Activated CD4-positive, alpha-beta T cell treated with anti-CD3 and anti-CD28 coated beads, Interleukin-2, amount 10 ng/mL, durations not matched to agents 7 days and 5 days (primary cell): ENCODE measurements at places on chromosomes 12 and 14. TPM values are rescaled to one million over a fixed set of nuclear protein-coding genes. Genes with fewer than 3 reads are reported as not detected.

TRPV4 gene
- total RNA-seq, result not detected

LUM gene
- total RNA-seq, result not detected

GRCh38 chr12:49954863-49955830 lies 4.6 kb downstream of the AQP2 start:
- H3K36me3 ChIP-seq, result no peaks in the 10 kb centered on the region
- no peak overlapping the region for H3K27ac ChIP-seq
- no peak for DNase-seq
- H3K4me3 ChIP-seq, result no peak overlapping the region
- peaks cover 67% of the 10 kb centered on the region for H3K27me3 ChIP-seq
- H3K4me1 ChIP-seq, result peaks cover 4% of the 10 kb centered on the region

DNA sequence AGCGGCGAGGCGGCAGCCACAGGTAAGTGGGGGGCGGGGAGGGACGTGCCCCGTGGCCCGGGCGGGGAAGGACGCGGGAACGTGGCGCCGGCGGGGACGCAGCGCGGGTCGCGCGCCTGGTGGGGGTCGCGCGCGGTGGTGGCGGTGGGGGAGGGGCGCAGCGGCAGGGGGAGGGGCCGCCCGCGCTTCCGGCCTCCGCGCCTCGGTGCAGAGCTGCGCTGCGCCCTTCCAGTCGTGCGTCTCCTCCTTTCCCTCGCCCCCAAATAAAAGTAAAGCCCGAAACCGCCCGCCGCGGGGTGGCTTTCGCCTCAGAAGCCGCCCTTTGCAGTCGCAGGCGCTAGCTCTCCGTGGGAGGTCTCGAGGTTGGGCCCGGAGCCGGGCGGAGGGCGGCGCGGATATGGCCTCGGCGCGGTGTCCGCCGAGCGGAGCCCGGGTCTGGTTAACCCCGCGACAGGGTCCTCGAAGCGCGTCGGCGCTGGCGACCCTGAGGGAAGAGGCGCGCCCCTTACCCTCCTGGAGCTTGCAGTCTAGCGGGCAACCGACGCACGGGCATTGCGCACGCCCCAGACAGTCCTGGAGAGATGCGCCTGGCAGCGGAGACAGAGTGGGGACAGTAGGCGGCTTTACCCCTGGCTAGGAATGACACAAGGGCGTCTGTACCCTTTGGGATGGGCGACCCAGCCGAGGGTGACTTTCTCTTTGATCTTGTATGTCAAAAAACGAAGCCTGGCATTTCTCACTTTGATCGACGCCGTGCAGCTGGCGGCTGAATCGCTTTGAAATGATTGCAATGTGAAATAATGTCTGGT lies 589 bp downstream of the ATF1 start:
- H3K4me3 ChIP-seq, result peak overlapping the region; percentile 77
- H3K27ac ChIP-seq, result peak overlapping the region; percentile 87
- peaks cover 9% of the 10 kb centered on the region for H3K36me3 ChIP-seq
- DNase-seq, result peak; percentile 62
- H3K27me3 ChIP-seq, result no peaks in the 10 kb centered on the region

DNA sequence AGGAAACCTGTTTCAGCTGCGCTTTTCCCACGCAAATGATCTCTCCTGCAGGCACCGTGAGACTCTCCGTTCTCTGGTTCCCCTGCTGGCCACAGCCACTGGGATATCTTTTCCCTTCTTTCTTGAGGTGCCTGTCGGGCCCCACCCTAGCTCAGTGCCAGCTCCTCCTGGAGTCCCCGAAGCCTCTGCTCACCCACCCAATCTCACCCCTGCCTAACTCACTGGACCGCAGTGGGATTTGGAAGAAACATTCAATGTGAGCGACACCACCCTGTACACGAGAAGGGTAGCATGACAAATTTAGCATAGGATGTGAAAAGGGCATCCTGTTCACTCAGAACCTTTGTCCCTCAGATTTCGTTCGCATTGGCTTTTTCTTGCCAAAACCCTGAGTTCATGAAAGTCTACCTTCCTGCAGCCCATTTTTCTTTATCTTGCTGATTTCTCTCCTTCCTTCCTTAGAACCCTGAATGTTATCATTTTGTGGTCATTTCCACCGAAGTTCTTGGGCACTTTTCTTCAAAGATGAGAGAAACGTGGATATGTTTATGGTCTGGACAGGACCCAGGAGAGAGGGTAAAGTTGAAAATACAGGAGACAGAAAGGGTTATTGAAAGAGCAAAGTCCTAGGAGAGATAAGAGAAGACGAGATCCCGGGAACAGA lies 63.6 kb upstream of the ELK3 start:
- H3K27ac ChIP-seq, result no peak overlapping the region
- DNase-seq, result no peak
- H3K4me3 ChIP-seq, result no peak overlapping the region
- peaks cover 7% of the 10 kb centered on the region for H3K27me3 ChIP-seq

GRCh38 chr14:56829151-56829550 lies 18.9 kb upstream of the OTX2 start:
- no peaks in the 10 kb centered on the region for H3K4me1 ChIP-seq
- no peaks in the 10 kb centered on the region for H3K36me3 ChIP-seq
- no peak overlapping the region for H3K27ac ChIP-seq

DNA sequence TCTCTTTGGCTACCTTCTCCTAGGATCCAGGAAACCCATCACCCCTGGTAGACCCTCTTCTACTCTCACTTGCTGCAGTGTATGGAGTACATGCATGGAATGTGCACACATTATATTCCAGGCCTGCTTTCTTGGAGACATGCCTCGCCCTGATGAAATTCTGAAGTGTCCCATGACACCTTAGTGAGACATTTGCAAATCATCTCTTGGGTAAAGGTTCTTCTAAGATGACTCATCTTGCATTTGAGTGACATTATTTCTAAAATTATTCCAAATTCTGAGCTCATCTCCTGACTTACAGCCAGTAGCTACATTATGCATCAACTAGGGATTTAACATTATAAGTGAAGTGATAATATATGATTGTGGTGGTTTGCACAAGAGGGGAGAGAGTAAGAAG lies 49.8 kb downstream of the SDR9C7 start:
- H3K4me3 ChIP-seq, result no peak overlapping the region
- DNase-seq, result no peak
- H3K4me1 ChIP-seq, result no peaks in the 10 kb centered on the region
- no peak overlapping the region for H3K27ac ChIP-seq
- H3K27me3 ChIP-seq, result peaks cover 8% of the 10 kb centered on the region

- peaks cover 44% of the 10 kb centered on the region for H3K4me1 ChIP-seq
- no peak overlapping the region for H3K4me3 ChIP-seq
- peak overlapping the region; percentile 67 for H3K27ac ChIP-seq
- no peaks in the 10 kb centered on the region for H3K27me3 ChIP-seq
These were observed 52.1 kb downstream of the NIN start for GRCh38 chr14:50778721-50779483.

DNA sequence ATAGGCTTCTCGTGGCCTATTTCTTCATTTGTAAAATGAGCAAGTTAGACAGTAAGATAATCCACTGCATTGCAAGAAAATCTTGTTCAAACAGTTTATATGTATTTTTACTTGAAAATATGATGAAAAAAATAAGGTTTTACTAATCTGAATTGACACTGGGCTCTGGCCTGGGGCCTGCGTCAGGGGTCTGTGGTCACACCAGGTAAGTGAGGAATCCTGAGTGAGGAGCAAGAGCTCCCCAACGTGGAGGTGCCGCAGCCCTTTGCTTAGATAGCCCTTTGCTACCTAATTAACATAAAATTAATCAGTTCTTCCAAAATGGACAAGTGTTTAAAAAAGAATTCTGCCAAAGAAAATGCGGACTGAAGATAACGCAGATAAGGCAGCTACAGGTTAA lies 39.1 kb upstream of the STAB2 start:
- no peak for DNase-seq
- H3K4me3 ChIP-seq, result no peak overlapping the region
- H3K27me3 ChIP-seq, result peaks cover 12% of the 10 kb centered on the region
- H3K36me3 ChIP-seq, result no peaks in the 10 kb centered on the region
- H3K4me1 ChIP-seq, result peaks cover 1% of the 10 kb centered on the region

- H3K27me3 ChIP-seq, result no peaks in the 10 kb centered on the region
- peaks cover 5% of the 10 kb centered on the region for H3K36me3 ChIP-seq
- no peak for DNase-seq
- H3K4me3 ChIP-seq, result no peak overlapping the region
- no peaks in the 10 kb centered on the region for H3K4me1 ChIP-seq
These were observed 71.0 kb downstream of the RFLNA start for GRCh38 chr12:124365726-124366430.

DNA sequence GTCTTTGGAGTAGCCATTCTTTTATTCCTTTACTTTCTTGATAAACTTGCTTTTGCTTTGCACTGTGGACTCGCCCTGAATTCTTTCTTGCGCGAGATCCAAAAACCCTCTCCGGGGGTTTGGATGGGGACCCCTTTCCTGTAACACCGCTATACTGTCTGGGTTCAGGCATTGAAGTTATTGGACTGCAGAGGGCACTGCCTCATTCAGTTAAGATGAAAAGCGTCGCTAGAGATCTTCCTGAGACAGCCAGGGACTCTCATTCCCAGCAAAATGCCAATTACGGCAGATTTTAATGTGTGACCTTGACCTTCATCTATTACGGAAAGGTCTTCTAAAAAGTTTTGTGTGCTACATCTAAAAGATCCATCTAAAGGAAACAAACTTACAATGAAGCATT lies 17.3 kb upstream of the RIMKLB start:
- peaks cover 9% of the 10 kb centered on the region for H3K4me1 ChIP-seq
- H3K27ac ChIP-seq, result no peak overlapping the region
- DNase-seq, result no peak
- H3K36me3 ChIP-seq, result no peaks in the 10 kb centered on the region
- no peak overlapping the region for H3K4me3 ChIP-seq

DNA sequence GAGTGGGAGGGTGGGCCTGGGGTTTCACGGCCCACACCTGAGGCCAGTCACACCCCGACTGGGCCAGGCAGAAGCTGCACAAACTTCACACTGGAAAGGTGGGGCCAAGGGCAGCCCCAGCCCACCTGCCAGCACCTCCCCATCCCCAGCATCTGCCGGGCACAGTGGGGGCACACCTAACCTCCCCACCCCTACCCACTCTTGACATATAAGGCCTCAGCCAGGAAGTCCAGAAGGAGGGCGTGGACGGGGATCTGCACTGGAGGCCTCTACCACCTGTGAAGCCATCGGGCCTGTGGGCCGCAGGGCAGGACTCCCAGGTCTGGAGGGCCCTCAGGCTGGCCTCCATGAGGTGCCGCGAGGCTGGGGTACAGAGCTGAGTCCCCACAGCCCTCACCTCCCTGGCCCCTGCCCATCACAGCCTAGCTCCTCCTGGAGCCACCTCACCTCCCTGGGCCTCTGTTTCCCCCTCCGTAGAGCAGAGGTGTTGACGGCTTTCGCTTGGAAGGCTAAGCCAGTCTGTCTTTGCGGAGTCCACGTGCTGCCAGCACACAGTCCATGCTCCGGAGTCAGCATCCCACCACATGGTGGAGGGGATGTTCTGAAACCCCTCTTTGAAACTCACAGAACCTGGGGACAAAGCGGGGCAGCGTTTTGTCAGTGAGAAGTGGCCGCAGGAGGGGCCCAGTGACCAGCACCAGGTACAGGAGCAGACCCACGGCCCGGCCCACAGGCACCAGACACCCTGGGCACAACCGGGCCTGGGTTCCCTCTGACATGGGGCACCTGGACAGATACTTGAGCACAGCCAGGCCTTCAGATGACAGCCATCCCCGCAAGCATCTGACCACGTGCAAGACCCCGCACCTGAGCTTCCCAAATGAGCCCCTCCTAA lies 38.2 kb upstream of the INF2 start:
- H3K27ac ChIP-seq, result no peak overlapping the region
- H3K4me1 ChIP-seq, result no peaks in the 10 kb centered on the region
- no peak for DNase-seq

GRCh38 chr14:93286212-93286890 lies 46.5 kb downstream of the BTBD7 start:
- no peaks in the 10 kb centered on the region for H3K4me1 ChIP-seq
- H3K27me3 ChIP-seq, result no peaks in the 10 kb centered on the region
- no peak overlapping the region for H3K27ac ChIP-seq

- H3K4me1 ChIP-seq, result peaks cover 38% of the 10 kb centered on the region
- no peak for DNase-seq
- H3K27me3 ChIP-seq, result no peaks in the 10 kb centered on the region
- H3K4me3 ChIP-seq, result no peak overlapping the region
These were observed 232.2 kb downstream of the PCNX1 start for GRCh38 chr14:71139294-71139946.
